Stimulated activated CD4-positive, alpha-beta T cell treated with anti-CD3 and anti-CD28 coated beads, Interleukin-15, amount 100 ng/mL, for 1 hour (primary cell): ENCODE measurements at places on chromosomes 2 and 18.

- DNase-seq: no peak
Measured at GRCh38 chr2:197236816-197237215, 73.8 kb downstream of the ANKRD44 start.

GRCh38 chr2:178397002-178397605 is 53.9 kb downstream of the PRKRA start:
- DNase-seq: no peak

DNA sequence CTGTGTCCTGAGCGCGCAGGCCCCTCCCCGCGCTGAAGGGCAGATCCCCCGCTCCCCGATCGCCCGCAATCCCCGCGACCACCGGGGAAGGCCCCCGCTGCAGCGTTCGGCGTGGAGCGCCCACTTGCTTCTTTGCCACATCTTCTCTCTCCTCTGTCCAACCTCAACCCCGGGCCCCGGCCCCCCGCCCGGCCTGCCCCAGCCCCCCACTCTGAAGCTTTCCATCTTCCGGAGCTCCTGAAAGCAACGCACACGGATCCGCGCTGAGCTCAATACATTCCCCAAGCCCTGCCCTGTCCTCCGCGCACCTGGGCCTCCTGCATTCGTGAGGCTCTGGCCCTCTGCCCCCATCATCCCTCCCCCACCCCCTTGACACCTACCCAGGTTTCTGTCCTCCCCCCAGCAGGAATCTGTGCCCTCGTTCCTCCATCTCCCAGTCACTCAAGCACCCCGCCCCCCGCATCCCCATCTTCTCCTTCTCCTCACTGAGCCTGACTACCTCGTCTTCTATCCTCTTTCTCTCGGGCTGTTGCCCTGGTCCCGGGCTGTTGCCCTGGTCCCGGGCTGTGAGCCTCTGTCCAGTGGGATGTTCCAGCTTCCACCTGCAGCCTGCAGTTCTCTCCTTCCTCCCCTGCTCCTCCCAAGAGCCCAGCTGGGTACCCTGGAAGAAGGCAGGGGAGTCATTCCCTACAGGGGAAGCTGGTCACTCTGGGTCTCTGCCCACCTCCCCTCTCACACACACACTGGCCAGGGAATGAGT is 7.8 kb downstream of the SPEG start:
- no peak for DNase-seq

GRCh38 chr2:221429741-221430491 is 142.2 kb downstream of the EPHA4 start:
- no peak for DNase-seq

GRCh38 chr2:79972661-79973060 is 331.9 kb downstream of the LRRTM1 start:
- DNase-seq: no peak

GRCh38 chr2:69087211-69087911 is 74.4 kb downstream of the ANTXR1 start:
- no peak for DNase-seq

GRCh38 chr2:7060631-7061449 is 143.6 kb downstream of the RNF144A start:
- no peak for DNase-seq

DNA sequence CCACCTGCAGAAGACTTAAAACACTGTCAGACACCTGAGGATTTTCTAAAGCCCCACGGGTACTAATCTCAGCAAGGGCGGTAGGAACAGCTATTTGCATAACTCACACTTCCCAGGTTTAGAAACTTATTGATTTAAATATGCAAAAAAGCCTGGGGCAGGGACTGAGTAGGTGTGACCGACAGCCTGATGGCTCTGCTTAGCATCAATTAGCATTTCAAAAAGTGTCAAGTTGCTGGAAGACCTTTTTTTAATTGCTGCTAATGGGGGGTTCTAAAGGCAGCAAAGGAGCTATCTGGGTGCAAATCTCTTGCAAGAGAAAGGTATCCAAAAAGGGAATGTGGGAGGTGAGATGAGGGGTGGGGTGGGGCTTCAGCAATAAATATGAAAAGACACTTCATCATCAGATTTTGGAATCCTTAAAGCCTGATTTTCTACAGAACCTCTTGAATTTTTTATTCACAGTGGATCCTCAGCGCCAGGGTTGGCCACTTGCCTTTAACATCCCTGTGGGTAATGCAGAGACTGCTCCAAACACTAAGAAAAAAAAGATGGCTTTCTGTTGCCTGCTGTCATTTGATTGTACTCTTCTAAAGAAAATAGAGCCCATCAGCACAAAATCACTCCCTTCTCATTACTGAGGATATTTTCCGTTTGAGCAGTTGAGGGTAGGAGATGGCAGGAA is 121.1 kb upstream of the RMP24 start:
- DNase-seq: no peak

DNA sequence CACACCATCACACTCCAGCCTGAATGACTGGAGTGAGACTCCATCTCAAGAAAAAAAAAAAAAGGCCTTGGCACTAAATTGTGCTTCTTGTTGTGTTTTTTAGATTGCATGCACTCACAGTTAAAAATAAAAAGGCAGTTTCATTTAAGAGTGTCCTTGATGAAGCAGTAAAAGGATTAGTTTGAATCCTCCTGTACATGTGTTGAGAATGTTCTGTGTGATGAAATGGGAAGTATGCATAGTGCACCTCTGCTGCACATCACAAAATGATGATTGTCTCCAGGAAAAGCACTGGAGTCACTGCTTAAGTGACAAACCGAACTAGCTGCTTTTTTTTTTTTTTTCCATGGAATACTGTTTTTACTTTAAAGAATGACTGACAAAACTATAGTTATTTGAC is 23.1 kb downstream of the DYSF start:
- no peak for DNase-seq

DNA sequence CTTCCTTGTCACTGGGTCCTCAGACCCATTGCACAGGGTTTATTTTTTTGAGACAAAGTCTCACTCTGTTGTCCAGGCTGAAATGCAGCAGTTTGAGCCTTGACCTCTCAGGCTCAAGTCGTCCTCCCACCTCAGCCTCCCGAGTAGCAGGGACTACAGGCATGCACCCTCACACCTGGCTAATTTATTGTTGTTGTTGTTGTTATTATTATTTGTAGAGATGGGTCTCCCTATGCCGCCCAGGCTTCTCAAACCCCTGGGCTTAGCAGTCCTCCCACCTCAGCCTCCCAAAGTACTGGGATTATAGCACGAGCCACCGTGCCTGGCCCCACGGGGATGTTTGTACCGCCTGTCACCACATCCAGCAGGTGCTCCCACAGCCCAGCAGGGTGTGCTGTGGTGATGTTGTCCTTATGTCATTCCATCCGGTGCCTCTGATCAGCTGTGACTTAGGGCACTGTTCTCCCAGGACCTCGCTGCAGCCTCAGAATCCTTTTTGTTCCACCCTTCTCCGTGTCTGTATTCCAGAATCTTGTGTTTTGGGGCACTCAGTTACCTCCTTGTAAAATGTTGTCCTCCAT is 182.3 kb downstream of the INO80D start:
- DNase-seq: no peak

GRCh38 chr2:179376881-179377280 is 112.2 kb upstream of the SESTD1 start:
- DNase-seq: no peak

DNA sequence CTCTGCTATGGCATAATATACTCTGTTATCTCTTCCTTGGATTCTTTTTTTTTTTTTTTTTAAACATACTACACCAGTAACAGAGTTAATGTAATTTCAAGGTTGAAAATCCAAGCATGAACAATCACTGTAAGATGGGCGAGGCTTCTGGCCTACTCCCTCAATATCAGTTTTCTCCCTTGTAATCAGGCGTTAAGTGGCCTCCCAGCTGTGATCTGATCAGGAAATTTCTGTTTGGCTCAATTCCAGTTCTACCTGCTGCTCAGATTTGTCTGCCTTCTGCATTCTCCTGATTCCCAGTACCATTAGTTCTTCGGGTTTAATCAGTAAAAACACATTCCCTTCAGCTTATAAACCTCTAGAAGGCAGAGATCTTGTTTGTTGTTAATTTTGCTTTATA is 18.6 kb downstream of the PRKD3 start:
- DNase-seq: no peak

- no peak for DNase-seq
Measured at GRCh38 chr2:239073745-239074530, 226.1 kb downstream of the TWIST2 start.

GRCh38 chr2:187078297-187078696 is 229.3 kb upstream of the ZSWIM2 start:
- no peak for DNase-seq

- no peak for DNase-seq
Measured at GRCh38 chr2:86476092-86476491, 34.9 kb downstream of the KDM3A start.

DNA sequence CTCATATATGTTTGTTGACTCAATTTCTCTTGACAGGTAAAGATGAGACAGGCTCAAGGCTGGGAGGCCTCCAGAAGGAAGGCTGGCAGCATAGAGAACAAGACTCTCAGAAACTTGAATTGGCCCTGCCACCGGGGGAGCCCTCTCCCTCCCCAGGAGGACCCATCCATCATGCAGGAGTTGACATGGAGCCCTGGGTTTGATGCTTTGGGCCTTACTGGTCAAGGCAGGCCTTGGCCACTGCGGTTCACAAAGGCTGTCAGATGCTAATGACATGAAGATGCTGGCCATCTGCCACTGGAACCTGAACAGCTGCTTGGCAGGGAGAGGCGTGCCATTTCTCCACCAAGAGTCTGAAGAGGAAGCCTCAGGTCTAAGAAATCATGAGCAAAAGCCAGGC is 193.6 kb downstream of the MTCL1 start:
- no peak for DNase-seq

- no peak for DNase-seq
Measured at GRCh38 chr2:109712746-109713145, 81.4 kb upstream of the RGPD5 start.

GRCh38 chr2:182064019-182064778 is 78.5 kb downstream of the PPP1R1C start:
- DNase-seq: no peak

DNA sequence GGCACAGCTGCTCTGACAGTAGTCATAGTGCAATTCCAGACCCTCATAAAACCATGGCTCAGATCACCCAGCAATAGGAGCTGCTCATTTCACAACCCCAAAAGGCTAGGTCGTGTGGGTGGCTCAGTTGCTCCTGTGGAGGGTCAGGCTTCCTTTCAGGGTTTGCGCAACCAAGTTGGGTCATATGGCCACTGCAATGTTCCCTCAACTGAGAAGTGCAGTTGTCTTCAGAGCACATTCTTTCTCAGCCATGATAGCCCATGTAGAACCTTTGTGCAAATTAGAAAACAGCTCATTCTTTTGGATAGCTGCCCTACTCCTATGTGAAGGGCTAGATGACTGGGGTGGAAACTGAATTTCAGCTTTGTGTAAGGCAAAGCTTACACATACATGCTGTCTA is 3.2 kb downstream of the SERPINB13 start:
- no peak for DNase-seq

GRCh38 chr18:8406186-8406867 is 202.9 kb upstream of the RAB12 start:
- no peak for DNase-seq

DNA sequence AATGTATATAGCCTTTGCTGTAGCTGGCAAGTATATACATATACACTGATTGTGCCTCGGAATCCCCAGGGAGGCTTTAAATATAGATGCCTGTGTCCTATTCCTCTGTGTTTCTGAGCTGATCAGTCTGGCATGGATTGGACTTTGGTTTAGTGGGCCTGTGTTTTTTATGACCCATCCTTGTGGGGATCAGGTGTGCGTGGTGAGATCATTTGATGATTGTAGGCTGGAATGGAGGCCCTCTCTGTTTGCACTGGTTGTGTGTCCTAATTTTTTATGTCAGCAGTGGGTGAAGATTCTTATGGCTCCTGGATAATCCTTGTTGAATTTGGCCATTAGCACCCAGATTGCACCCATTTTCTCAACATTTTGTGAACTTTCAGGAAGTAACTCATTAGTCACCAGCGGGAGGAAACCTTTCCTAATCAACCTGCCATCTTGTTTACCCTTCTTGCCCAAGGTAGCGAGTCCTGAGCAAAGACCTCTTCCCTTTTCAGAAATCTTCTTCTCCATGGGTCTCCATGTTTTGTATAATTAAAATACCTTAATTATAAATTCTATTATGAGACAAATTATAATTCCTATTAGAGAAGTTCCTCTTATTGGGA is 75.8 kb downstream of the UGGT1 start:
- no peak for DNase-seq

DNA sequence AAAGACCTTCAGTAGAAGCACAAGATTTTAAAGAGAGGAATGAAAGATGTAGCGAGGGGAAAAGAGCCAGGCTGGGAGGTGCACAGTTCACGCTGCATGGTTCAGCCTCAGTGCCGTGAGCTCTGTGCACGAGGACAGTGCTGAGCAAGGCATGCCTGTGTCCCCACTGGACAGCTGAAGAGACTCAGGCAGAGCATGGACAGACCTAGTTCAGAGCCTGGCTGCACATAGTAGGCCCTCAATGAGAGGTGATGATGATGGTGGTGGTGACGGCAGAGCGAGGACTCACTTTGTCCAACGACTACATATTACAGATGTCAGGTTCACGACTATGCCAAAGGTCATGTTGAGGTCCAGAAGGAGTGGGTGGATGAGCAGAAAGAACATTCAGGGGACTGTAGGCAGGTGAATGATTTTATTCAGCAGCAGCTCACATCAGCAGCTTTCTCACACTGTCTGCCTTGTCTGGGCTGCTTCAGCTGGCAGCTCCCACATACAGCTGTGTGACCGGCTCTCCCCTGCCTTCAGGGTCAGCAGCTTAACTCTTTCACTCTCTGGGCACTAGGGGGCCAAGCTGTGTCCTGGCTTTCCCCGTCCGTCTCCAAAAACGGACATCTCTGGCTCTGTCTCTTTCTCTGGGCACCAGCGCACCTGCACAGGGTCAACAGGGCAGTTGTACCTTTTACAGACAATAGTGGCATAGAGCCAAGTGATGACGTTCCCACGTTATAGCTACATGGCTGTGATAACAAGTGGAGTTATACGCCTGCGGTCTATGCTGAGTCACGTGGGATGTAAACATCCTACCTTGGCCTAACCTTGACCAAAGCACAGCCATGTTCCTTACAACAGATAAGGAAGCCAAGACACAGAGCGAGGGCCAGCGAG is 128.8 kb upstream of the MSH6 start:
- no peak for DNase-seq

GRCh38 chr2:108612514-108613183 is 78.4 kb downstream of the LIMS1 start:
- peak; percentile 28 for DNase-seq

GRCh38 chr2:7379799-7380198 is 462.6 kb downstream of the RNF144A start:
- DNase-seq: no peak

- no peak for DNase-seq
Measured at GRCh38 chr2:232460171-232460570, 4.2 kb downstream of the ALPI start.

GRCh38 chr2:200454927-200455801 is 54.7 kb downstream of the KCTD18 start:
- DNase-seq: no peak

DNA sequence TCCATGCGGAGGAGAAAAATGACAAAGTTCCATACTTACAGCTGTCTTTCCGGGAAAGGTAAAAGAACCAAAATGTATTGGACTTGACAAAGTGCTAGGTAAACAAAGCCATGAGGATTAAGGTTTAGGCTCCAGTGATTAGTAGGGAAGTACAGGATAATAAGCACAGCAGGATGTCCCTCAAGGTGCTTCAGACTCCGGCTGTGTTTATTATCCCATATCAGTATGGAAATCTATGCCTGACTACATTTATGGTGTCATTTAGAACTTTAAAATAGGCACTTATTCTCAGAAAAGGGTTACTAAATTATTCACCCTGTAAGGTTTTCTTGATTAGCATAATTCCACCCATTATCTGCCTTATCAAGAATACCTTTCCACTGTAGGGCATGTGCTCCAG is 136.3 kb upstream of the CCDC68 start:
- no peak for DNase-seq
